ENCODE measurements at places on chromosomes 3 and 15.

GRCh38 chr3:45730409-45731154 is 41.4 kb downstream of the SACM1L start:
- DNase-seq, result no peak

GRCh38 chr3:113968986-113969385 is 21.2 kb downstream of the ZDHHC23 start:
- peak; percentile 17 for DNase-seq

GRCh38 chr3:197028728-197029510 is 698 bp downstream of the MELTF start:
- no peak for DNase-seq

DNA sequence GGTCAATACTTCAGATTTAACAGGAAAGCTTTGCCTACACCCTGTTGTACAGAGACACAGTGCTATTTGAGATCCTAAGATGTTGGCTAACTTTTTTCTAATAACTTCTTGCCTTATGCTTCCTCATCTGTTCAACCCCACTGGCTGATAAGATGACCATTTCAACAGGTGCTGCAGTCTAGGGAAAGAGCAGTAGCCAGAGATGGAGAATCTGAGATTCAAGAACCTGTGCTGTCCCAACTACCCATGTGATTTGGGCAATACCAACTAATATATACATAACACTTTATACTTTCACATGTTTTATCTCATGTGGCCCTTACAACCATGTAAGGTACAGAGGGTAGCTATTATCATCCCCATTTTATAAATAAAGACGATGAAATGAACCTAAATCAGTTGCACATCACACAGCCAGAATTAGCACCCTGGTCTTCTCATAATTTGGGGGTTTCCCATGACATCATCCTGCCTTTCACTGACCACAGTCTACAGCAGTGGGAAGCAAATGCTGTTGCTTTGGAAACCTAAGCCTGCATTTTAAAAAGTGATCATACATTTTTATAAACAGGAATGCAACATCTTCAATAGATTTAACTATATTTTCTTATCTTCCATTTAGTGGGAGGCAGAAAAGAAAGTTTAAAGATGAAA is 9.7 kb downstream of the TTC23 start:
- no peak for DNase-seq

- peak; percentile 95 for DNase-seq
These were observed 12.1 kb upstream of the CNBP start for GRCh38 chr3:129195731-129196256.

GRCh38 chr15:23069496-23070166 is 30.3 kb upstream of the TUBGCP5 start:
- no peak for DNase-seq

- DNase-seq, result peak; percentile 13
These were observed 37.0 kb upstream of the TNFAIP8L3 start for GRCh38 chr15:51131596-51132290.

DNA sequence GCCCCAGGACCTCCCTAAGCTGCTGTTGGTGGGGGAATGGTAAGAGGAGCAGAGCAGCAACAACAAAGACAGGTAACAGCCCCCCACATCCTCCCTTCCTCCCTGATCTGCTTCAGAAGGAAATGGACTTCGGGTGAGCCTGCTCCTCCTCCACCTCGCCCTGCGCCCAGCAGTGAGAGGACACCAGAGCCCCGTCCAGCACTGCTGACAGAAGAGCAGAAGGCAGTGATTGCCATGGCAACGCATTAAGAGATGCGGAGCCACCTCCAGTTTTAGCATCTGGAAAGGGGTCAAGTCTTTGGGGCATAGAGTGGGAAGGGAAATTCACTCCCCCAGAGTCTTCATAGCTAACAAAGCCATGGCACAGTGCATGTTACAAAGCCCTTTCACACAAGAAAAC is 77.6 kb upstream of the HRH1 start:
- DNase-seq, result no peak

DNA sequence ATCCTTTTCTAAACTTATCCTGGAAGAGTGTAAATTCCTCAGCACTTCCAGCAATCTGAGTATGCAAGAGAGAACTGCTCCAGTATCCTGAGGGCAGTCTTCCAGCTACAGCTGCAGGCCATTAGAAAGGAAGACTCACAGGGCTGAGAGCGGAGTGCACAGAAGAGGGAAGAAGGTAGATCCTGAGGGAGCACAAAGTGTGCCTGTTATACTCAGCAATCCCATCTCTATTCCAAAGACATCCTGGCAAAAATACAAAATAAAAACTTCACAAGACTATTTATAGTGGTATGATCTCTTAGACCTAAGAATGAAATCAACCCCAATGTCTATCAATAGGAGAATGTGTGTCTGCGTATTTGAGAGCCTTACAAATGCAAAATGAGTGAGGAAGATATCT is 292.0 kb downstream of the ZIC1 start:
- peak; percentile 29 for DNase-seq

DNA sequence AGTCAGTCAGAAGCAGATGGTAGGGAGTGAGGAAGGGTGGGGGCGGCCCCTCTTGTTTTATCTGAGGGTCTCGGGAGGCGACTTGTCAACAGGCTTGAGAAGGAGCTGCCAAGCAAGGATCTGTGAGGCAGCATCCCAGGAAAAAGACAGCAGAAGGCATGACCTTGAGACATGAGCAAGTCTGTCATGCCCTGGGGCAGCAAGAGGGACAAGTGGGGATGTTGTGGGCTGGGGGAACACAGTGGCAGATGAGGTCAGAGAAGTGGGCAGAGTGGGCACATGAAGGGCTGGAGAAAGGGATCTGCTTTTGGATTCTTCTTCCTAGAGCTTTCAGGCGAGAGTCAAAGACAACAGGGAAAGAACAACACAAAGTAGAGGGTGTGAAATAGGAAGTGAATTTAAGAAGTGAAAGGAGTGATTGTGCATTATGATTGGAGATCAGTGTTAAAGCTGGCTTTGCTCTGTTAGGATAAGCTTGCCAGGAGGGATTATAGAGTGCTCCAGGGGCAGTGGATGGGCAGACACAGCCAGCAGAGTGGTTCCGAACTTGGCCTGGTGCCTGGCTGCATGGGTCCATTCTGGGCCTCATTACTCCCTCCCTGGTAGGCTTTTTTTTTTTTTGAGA is 73.3 kb downstream of the USP13 start:
- DNase-seq, result no peak

GRCh38 chr3:163364717-163365116 is 1713.6 kb downstream of the SI start:
- no peak for DNase-seq

DNA sequence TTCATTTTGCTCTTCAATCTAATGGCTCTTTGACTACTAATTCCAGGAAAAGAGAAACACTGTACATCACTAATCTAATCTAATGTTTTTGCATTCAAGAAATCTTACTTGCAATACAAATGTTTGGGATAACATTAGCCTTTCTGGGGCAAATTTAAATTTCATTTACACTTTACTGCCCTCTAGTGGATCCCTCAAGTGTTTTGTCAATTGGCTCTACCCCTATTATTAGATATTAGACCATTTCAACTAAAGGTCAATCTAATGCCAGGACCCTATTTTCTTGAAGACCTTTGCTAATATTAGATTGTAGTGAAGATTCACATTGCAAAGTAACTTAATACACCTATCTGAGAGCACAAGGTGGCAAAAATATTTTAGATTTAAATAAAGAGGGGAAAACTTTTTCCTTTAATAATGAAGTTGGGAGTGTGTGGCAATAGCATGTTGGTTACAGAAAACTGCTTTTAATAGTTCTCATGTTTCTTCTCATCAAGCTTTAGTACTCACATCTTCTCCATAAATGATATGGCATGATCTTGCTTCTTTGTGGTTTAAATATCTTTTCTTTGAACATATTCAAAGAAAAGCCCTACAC is 5.0 kb downstream of the C2CD4A start:
- DNase-seq, result peak; percentile 46

- no peak for DNase-seq
These were observed 75.9 kb downstream of the SCN5A start for GRCh38 chr3:38573556-38573955.

DNA sequence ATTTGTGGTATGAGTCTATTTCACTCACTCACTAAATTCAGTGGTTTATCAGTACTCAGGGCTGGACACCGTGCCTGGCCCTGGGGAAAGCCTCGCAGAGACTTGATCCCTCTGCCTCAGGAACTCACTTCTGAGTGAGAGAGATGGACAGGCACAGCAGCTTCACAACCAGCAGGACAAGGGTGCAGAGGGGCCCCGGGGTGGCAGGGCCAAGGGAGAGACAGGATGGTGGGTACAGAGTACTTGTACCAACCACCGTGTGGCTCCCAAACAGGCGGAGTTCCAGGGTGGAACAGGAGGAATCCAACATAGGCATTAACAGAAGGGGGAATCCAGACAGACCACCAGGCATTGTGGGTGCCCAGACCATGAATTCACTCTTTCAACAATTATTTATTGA is 143.7 kb downstream of the MEGF11 start:
- no peak for DNase-seq

DNA sequence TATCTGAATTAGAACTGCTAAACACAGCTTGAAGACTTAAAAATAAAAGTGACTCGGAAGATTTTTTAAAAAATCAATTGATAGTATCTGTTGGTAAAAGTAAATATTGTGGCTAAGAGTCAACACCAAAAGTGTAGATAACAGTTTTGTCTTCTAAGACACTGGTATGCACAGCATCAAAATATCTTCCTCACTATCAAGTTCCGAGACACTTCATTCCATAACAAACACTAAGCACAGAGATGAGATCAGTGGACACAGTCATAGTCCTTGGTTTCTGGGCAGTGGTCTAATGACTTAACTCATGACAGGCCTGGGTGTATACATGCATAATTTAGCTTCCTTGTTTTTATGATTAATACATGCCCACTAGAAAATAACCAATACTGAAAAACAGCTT is 63.2 kb downstream of the PXYLP1 start:
- peak; percentile 75 for DNase-seq

GRCh38 chr3:20316238-20316637 is 130.2 kb upstream of the SGO1 start:
- no peak for DNase-seq

DNA sequence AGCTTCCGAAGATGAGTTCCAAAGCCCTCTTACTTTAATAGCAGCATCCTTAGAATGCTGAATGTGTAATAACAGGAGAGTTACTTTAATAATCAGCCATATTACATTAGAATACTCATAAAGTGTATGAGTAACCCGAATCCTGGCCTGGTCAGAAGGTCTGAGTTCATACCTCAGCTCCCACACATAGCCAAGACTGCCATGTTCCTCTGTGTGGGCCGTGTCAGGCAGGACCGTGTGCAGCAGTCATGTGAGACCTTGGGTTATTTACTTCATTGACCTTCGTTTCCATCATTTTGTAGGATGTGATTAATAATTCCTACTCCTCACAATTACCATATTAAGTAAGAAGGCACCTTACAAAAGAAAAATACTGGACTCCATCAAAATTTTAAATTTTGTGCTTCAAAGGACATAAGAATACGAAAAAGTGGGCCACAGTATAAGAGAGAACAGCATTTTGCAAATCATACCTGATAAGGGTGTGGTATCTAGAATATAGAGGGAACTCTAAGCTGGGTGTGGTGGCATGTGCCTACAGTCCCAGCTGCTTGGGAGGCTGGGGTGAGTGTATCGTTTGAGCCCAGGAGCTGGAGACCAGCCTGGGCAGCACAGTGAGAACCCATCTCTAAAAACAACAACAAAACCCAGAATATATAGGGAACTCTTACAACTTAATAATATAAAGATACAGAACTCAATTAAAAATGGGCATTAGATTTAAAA is 163.4 kb downstream of the ATG7 start:
- no peak for DNase-seq

- DNase-seq, result no peak
These were observed 83.6 kb downstream of the NSUN3 start for GRCh38 chr3:94146455-94146854.

DNA sequence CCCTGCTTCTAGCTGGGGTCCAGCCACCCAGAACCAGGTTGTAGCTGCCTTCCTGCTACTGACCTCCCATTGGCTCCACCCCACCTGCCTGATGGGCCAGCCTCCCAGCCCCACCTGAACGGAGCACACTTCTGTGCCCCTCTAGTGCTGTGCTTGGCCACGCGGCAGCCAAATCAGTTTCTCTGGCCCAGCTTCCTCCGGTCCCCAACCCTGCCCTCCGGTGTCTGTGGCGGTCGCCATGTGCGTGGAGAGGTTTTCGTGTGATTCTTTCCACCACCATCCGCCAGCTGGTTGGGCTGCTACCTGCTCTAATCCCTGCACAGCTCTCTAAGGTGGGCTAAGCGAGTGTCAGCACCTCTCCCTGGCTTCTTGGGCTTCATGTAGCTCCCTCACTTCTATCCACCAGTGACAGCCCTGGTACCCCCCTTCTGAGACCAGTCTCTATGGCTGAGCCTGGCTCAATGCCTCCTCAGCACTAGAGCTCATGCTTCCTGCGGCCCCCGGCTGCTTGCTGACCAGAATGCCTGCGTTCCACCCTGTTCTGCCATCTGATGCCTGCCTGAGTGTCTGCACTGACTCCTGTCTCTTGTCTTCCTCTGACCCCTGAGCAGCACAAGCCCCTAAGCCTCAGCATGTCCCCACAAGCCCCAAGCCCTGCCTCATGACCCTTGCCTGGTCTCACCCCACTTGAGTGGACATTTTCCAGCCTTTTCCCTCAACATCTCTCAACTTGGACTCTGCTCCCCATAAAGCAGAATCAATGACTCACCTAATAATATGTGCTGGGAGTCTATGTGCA is 23.2 kb upstream of the MAGEF1 start:
- DNase-seq, result no peak

- peak; percentile 49 for DNase-seq
These were observed 6.1 kb upstream of the LEKR1 start for GRCh38 chr3:156819842-156820691.

- peak; percentile 67 for DNase-seq
These were observed 27.1 kb upstream of the MAP3K13 start for GRCh38 chr3:185335799-185336198.

GRCh38 chr3:73624821-73625665 is at the start of gene PDZRN3:
TSS of gene PDZRN3 (minus strand) at chr3:73624941.
- peak; percentile 90 for DNase-seq

DNA sequence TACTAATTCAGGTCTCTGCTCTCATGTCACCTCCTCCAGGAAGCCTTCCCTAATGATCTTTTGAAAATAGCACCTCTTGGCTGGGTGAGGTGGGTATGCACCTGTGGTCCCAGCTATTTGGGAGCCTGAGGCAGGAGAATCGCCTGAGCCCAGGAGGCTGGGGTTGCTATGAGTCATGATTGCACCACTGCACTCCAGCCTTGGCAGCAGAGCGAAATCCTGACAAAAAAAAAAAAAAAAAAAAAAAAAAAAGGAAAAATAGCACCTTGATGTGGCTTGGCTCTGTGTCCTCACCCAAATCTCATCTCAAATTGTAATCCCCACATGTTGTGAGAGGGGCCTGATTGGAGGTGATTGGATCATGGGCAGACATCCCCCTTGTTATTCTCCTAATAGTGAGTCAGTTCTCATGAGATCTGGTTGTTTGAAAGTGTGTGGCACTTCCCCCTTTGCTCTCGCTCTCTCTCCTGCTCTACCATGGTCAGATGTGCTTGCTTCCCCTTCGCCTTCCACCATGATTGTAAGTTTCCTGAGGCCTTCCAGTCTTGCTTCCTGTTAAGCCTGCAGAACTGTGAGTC is 11.2 kb upstream of the RNU6-1 start:
- DNase-seq, result no peak

- peak; percentile 34 for DNase-seq
These were observed 7.0 kb upstream of the RNF111 start for GRCh38 chr15:58980351-58980939.
